ENCODE measurements at places on chromosomes 2 and 18.

- no peak for DNase-seq
These were observed 13.8 kb upstream of the SPATA3 start for GRCh38 chr2:230982126-230982525.

- DNase-seq, result no peak
These were observed 382.6 kb downstream of the EPHA4 start for GRCh38 chr2:221189431-221190067.

GRCh38 chr2:37267685-37268084, 36.2 kb downstream of the NDUFAF7 start:
- peak; percentile 33 for DNase-seq

GRCh38 chr2:101476605-101477208, 1.8 kb upstream of the RFX8 start:
- peak; percentile 48 for DNase-seq

DNA sequence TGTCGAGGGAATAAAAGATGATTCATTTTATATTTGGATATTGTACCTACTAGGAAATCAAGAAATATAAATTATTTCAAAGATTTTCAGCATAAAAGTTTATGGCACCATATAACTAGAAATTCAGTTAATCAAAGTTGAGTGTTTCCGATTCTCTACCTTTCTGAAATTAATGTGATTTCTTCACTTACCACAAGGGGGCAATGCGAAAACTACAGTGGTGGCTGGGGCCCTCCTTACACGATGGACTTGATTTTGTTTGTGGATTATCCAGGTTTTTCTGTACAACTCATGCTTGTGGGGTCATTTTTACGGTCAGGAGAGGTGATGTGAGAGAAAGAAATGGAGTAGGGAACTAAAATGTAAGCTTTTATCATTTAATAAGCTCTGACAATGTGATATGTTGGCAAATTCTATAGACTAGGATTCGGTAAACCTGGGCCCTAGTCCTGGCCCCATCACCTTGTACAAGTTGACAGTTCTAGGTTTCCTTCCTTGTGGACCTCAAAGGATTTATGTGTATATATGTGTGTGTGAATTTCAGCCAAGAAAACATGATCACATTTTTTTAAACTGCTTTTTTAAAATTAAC, 47.6 kb downstream of the G6PC2 start:
- DNase-seq, result peak; percentile 39

- DNase-seq, result no peak
These were observed 5.2 kb downstream of the ANKRD23 start for GRCh38 chr2:96838345-96839292.

DNA sequence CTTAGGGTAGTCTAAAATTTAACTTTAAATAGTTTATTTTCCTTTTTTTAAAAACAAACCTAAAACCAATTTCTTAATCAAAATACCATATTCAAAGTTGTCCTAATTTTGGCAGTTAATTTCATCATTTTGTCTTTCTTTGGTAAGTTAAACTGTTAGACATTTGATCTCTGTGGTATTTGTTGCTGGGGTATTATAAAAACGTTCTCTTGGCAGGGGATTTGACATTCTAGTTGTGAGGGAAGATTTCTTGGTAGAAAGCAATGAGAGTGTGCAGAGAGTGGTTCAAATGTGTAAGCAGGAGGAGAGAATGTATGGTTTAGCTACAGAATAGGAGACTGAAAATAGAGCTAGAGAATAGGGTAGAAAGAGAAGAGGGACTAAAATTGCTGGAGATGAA, 14.6 kb downstream of the GULP1 start:
- DNase-seq, result no peak

- DNase-seq, result no peak
These were observed 114.1 kb downstream of the BCL11A start for GRCh38 chr2:60439219-60439974.

- DNase-seq, result no peak
These were observed 10.4 kb downstream of the NR4A2 start for GRCh38 chr2:156322051-156322685.

DNA sequence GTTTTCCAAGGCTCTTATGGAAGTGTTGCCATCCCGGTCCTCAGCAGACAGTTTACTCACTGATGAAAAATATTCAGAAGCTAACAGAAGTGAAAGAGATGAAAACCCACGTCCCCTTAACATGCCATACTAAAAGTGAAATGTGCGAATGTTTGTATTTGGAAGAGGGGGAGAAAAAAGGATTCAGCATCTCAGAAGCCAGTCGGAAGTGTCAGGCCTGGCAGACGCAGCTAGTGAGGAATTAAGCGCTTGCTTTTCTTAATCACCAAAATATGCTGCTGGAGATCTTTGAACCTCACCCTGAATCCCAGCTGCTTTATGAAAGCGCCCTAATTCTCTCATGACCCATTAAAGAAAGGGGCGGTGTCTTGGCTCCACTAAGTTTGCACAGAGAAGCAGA, 653.7 kb downstream of the DCDC2C start:
- no peak for DNase-seq

DNA sequence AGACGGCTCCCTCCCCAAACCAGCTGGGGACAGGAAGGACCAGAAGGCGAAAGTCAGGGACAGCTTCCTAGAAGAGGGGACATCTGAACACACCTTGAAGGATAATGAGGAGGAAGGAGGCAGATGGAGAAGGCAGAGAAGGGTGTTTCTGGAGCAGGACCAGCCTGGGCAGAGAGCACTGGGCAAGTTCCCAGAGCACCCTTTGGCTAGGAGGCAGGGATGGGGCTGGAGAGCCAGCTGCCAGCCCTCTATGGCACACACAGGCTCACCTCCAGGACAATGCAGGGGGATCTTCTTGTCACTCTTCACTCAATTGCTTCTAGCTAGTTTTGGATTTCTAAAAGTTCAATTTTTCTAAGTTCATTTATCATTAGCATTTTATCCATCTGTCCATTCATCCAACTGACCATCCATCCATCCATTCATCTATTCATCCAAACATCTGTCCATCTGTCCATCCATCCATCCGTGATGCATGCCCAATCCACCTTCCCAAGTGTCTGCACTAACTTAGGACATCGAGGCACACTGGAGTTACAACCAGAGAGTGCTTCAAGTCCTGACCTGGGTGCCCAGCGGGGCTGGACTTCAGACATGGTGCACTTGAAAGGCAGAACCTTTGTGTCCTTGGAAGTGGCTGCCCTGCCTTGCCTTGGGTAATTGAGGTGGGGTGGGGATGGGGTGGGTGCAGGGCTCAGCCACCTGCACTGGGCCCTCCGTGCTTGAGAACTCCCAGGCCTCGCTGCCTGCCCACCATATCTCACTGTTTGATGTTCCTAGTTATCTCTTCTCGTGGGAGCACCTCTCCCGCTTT, 42.5 kb downstream of the INHBB start:
- no peak for DNase-seq

DNA sequence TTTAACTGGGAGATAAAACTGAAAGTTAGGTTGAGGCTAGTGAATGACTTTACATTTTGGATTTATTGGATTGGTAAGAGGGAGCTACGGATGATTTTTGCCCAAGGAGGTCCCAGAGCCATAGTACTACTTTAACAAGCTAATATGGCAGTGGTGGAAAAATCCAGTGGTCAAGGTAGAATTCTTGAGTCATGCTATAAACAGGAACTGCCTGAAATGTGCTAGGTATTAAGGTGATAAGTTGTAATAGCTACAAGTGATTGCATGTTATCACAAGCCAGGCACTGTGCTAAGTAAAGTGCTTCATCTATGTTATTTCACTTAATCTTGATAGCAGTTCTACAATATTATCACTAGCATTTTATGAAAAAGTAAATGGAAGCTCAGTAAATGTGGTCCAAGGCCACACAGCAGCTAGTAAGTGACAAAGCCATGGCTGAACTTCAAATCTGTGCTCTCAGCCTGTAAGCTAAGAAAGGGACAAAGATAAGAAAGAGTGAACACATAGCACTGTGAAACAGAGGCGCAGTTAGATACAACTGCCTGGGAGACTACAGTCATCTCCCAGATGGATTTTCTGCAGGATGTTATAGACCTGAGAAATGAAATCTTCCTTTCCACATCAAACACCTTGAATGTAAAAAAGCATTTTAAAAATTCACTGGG, 469.6 kb downstream of the TGIF1 start:
- no peak for DNase-seq

GRCh38 chr2:120346026-120346666, at the start of gene INHBB:
INHBB (plus strand) TSS chr2:120346136; CDS start chr2:120346189, 53 bp downstream.
- peak; percentile 61 for DNase-seq

- no peak for DNase-seq
These were observed 43.0 kb upstream of the DSG1 start for GRCh38 chr18:31274931-31275330.

DNA sequence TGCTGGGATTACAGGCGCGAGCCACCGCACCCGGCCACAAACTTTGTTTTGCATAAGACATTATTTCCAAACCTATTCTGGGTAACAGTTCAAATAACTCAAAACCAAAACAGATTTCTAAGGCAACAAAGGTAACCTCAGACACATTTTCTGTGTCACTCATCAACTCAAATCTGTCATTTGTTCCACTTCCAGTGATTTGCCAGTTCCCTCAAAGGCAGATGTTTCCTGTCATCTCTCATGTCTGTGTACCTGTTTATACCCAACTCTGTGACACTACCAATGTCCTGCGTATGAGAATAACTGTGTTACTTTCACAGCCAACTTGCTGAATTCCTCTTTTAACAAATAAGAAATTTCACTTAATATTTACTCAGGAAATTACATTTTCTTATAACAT, 54.4 kb downstream of the SCN3A start:
- no peak for DNase-seq

DNA sequence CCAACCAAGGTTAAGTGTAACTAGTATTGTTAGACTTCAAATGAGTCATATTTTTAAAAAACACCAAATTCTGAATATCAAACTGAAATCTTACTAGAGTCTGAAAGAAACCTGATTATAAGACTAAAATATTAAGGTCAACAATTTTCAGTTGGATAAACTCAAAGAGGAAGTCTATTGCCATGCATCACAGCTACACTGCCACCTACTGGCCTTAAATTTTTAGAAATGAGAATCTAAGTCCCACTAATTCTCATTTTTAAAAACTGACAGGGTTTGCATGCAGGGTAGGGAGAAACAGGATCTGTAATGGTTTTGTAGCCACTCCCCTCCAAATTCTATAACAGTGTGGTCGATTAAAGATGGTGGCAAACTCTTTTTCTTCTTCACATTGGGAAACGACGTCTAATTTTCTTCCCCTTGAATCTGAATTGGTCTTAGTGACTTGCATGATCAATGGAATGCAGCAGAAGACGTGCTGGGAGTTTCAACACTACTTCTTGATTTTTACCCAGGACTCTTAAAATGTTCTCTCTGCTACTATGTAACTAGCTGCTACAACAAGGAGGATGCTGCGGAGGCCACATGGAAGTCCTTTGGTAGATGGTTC, 176.1 kb upstream of the SESTD1 start:
- peak; percentile 46 for DNase-seq

DNA sequence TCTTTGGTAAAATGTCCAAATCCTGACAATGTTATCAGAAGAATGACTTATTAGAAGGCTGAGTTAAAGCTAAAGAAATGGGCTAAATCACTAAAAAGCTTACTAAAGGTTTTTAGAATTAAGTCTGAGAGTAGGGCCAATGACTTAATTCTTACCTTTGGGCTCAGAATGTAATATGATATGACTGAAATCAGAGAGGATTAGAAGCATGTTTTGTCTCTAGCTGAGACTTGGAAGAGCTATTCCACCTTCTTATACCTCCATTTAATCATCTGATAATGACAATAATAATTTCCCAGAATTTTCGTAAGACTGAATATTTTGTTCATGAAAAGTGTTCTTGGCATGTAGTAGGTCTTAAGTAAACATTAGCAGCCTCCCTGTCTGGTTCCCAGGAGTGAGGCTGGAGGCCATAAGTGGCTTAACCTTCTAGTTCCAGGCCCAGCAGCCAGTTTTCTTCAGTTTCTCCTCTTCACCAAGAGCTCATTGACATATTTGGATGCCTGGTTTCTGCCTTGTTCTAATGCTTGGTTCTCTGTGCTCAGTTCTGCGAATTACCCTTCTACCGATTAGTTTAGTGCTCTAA, 25.5 kb upstream of the E2F6 start:
- no peak for DNase-seq

- DNase-seq, result peak; percentile 47
These were observed 191.9 kb downstream of the MYO3B start for GRCh38 chr2:170369894-170370293.

DNA sequence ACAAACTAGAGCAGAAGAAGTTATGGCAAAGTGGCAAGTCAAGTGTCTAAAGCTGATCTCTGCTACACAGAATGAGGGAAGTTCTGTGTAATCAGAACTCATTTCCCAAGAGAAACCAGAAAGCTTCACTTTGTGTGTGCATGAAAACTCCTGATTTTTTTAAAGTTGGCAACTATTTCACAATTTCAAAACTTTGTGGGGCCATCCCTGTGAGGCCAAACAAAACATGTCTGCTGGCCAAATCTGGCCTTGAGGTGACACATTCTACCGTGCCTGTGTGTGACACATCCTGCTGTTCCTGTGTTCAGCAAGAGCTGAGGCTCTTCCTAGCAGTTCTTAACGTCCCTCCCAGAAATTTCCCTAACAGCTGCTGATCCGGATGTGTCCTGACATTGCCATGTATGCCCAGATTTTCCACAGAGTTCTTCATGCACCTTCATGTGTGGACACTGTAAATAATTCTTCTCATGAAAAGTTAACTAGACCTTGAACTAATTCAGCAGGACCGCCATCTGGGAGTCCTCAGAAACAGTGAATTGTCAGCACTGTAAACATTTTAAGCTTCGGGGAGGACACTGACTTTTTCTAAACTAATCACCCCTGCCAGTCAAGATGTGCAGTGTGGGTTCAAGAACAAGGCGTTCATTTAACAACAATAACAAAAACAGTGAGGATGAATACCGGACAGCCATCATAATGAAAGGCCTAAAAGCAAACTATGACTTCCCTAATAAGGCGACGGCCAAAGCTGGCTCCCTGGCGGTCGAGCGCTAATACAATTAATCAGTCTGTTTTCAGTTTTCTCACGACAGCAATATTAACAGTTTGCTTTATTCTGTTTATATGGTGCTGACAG, 99.0 kb downstream of the PLEKHM3 start:
- peak; percentile 93 for DNase-seq

DNA sequence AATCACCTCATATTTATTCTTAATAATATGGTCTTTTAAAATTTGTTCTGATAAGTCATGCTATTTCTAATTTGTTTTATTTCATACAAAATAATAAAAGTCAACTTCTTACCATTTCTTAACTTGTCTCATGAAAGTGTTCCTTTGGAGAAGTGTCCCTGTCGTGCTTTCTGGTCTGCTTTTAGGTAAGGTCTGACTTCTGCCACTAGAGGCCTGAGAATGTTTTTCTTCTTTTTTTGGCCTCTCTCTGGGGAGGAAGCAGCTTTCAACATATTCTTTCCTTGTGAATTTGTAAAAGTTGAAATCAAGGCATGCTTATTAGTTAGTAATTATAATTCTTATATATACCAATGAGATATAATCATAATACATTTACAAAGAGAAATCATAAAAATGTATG, 39.4 kb downstream of the MAP2 start:
- DNase-seq, result no peak

DNA sequence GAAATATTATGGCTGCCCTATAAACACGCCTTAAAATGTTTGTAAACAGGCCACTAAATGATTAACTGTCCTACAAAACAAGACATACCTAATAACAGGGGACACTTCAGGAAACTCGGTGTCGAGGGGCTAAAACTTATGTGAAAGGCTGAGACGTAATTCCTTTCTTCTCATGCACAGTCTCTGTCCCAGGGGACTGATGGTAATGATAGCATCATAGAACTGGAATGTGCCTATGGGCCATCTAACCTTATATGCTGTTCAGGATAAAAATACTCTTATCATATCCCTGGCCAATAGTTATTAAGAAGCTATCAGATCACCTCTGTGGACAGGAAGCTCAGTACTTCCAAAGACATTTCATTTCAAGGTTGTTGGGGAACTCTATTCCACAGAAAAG, 252.6 kb upstream of the RASGRP3 start:
- peak; percentile 64 for DNase-seq

GRCh38 chr2:201795607-201796477, 10.5 kb upstream of the CDK15 start:
- peak; percentile 75 for DNase-seq
